ENCODE measurements at places on chromosomes 11 and 22. TPM values are rescaled to one million over a fixed set of nuclear protein-coding genes. Genes with fewer than 3 reads are reported as not detected.
A peak's percentile ranks its signal among the peaks of the same experiment; 100 is the strongest.

DNA sequence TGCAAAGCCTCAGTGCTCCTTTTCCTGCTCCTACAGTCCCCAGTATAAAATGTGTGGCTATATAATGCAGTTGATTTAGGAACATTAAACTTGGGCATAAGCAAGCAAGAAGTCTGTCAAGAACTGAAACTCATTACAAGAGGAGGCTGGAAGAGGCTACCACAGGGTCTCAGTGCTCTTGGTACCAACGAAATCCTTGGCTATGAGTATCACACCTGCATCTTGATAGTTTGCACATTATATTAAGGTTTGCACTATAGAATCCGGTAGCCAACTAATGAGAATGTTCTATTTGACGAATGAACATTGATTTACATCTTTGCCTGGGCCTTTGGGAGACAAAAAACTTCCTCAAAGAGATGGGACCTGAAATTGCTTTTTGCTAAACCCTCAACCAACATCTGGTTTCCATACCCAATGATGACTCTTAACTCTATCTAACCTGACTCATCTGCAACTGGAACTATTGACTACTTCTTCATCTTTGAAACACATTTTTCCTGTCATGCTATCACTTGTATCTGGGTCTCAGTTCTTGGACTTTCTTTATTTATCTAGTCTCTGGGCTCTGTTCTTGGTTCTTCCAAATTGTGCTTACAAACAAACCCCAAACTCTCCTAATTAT, 207.2 kb upstream of the CTSC start:
- no peaks in the 10 kb centered on the region for H3K4me1 ChIP-seq
- H3K36me3 ChIP-seq: no peaks in the 10 kb centered on the region
- no peak overlapping the region for H3K4me3 ChIP-seq
- no peak overlapping the region for H3K27ac ChIP-seq
- H3K27me3 ChIP-seq: no peaks in the 10 kb centered on the region

GRCh38 chr22:42747701-42748513, 27.2 kb upstream of the A4GALT start:
- H3K27ac ChIP-seq: peak overlapping the region; percentile 33
- no peaks in the 10 kb centered on the region for H3K27me3 ChIP-seq
- H3K36me3 ChIP-seq: no peaks in the 10 kb centered on the region
- no peak for DNase-seq

MSANTD2 gene
- 36.6 TPM for total RNA-seq

GRCh38 chr11:121895919-121896318, 220.1 kb downstream of the BLID start:
- H3K27me3 ChIP-seq: no peaks in the 10 kb centered on the region
- no peaks in the 10 kb centered on the region for H3K36me3 ChIP-seq
- no peak overlapping the region for H3K4me3 ChIP-seq
- no peak for DNase-seq
- no peaks in the 10 kb centered on the region for H3K4me1 ChIP-seq

ALKBH8 gene
- total RNA-seq: 6.2 TPM

- H3K36me3 ChIP-seq: no peaks in the 10 kb centered on the region
- no peak for DNase-seq
- no peaks in the 10 kb centered on the region for H3K27me3 ChIP-seq
- H3K4me1 ChIP-seq: peaks cover 6% of the 10 kb centered on the region
- H3K27ac ChIP-seq: no peak overlapping the region
Measured at GRCh38 chr11:117603932-117604331, 193.1 kb downstream of the DSCAML1 start.

GRCh38 chr11:665704-666281, 28.7 kb downstream of the DRD4 start:
- no peak overlapping the region for H3K4me3 ChIP-seq
- no peaks in the 10 kb centered on the region for H3K27me3 ChIP-seq
- peak overlapping the region; percentile 18 for H3K27ac ChIP-seq
- H3K4me1 ChIP-seq: no peaks in the 10 kb centered on the region

C11orf91 gene
- not detected for total RNA-seq

GRCh38 chr11:120141768-120142423, 4.0 kb upstream of the TRIM29 start:
- no peaks in the 10 kb centered on the region for H3K4me1 ChIP-seq
- no peak overlapping the region for H3K4me3 ChIP-seq
- no peak overlapping the region for H3K27ac ChIP-seq
- no peak for DNase-seq
- H3K27me3 ChIP-seq: no peaks in the 10 kb centered on the region

OR51B5 gene
- total RNA-seq: 2.9 TPM

GNAZ gene
- total RNA-seq: 15.4 TPM

DNA sequence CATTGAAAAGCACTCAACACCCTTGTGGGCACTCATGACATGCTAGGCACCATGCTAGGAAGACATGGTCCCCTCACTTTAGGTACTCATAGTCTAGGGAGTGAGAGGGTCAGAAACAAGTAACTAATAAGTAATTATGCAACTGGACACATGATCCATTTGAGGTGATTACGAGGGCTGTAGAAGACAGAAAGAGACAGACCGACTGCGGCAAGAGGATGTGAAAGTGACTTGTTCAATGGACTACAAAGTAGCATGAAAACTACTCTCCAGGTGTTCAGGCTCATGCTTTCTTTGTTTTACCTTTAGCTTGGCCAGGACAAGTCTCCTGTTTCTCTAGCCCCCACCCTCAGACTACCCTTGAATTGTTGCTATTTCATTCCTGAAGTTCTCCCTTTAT, 310.8 kb upstream of the SORL1-AS1 start:
- no peaks in the 10 kb centered on the region for H3K27me3 ChIP-seq
- no peaks in the 10 kb centered on the region for H3K4me1 ChIP-seq
- no peak overlapping the region for H3K27ac ChIP-seq
- DNase-seq: no peak
- no peaks in the 10 kb centered on the region for H3K36me3 ChIP-seq

APOL6 gene
- total RNA-seq: 9.5 TPM

AGBL2 gene
- total RNA-seq: 1.3 TPM

MOV10L1 gene
- total RNA-seq: not detected

DNA sequence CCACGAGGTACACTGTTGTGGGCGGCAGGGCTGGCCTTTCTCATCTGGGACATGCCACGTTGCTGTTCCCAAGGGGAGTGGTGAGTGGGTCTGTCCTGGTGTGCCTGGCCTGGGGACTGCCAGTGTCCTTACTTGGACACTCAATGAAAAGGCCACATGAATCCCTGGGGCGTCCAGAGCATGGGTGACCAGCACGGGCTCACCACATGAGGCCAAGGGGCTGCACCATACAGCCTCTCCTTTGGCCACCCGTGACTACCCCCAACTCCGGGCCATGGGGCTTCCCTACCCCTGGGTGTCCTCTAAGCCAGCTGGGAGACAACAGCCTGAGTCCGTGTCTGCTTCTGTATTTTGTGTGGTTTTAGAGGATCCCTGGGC, 20.2 kb upstream of the TXNRD2 start:
- no peaks in the 10 kb centered on the region for H3K36me3 ChIP-seq
- DNase-seq: no peak
- H3K27me3 ChIP-seq: no peaks in the 10 kb centered on the region

ADAMTS15 gene
- 16.6 TPM for total RNA-seq

RASGRP2 gene
- 27.7 TPM for total RNA-seq

- H3K36me3 ChIP-seq: no peaks in the 10 kb centered on the region
- H3K27ac ChIP-seq: no peak overlapping the region
- H3K27me3 ChIP-seq: no peaks in the 10 kb centered on the region
- no peaks in the 10 kb centered on the region for H3K4me1 ChIP-seq
Measured at GRCh38 chr11:117731722-117732290, 65.2 kb downstream of the DSCAML1 start.

DNA sequence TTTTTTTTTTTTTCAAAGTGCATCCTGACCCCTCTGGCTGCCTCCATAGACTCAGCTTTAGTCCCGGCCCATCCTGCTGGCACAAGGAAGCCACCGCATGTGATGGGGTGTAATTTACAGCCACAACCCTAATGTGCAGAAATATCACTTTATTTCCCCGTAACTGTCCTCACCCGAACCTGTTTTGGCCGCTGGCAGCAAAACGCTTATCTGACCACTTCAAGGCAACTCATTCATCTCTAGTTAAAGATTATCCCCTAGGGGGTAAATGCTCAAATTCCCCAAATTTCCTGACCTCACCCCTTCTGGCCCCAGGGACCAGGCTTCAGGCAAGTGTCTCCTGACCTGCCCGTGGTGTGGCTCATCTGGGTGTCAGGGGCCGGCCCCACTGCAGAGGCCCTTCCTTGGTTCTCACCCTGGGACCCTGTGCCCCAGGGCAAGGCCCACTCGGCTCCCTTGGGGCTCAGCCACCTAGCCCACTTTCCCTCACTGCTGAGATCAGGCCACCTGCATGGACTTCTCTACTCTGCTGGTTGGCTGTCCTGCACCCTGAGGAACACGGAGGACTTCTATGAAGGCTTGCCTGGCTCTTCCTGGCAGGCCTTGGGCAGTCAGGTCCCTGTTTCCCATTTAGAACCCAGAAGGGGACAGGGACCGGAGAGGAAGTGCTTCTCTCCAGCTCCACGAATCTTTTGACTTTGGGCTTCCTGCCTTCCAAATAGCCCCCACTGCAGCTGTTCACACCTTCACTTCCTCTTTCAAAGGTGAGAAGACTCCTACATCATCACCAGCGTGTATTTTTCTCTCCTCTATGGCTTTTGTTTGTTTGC, 53.3 kb downstream of the WNT11 start:
- no peak overlapping the region for H3K27ac ChIP-seq
- peaks cover 7% of the 10 kb centered on the region for H3K4me1 ChIP-seq
- H3K27me3 ChIP-seq: no peaks in the 10 kb centered on the region
- peak overlapping the region; percentile 41 for H3K4me3 ChIP-seq

DNA sequence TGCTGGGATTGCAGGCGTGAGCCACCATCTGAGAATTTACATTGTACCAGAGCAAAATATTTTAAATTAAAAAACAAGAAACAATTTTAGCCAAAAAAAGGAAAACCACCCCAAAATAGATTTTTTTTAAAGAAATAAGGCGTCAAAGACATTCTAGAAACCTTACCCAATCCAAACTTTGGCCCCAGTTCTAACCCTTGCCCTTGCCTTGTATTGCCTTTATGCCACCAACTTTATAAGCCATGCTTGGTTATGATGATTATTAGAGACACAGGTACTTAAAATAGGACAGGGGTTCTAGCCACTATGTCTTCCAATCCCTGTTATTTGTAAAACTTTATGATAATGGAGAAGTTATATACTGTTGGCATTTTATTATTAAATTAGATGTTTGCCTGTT, 11.8 kb downstream of the C11orf54 start:
- no peaks in the 10 kb centered on the region for H3K4me1 ChIP-seq
- H3K36me3 ChIP-seq: no peaks in the 10 kb centered on the region
- H3K27ac ChIP-seq: no peak overlapping the region
- no peaks in the 10 kb centered on the region for H3K27me3 ChIP-seq
- no peak for DNase-seq
- H3K4me3 ChIP-seq: no peak overlapping the region

DNA sequence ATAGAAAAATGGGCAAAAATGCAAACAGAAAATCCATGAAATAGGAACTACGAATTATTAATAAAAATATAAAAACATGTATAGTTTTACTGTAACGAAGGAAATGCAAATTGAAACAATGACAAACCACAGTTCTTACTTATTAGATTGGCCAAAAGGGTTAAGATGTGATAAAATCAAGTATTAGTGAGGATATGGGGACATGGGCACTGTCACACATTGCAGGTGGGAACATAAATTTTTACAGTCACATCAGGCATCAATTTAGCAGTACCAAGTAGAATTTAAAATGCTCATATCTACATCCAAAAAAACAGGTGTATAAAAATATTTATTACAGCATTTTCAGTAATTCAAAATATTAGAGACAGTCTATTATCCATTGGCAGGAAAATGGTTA, 353.2 kb upstream of the API5 start:
- no peaks in the 10 kb centered on the region for H3K36me3 ChIP-seq
- H3K4me3 ChIP-seq: no peak overlapping the region
- no peaks in the 10 kb centered on the region for H3K4me1 ChIP-seq
- H3K27ac ChIP-seq: no peak overlapping the region
- no peaks in the 10 kb centered on the region for H3K27me3 ChIP-seq
- no peak for DNase-seq

FAM180B gene
- total RNA-seq: not detected
